Thyroid gland (tissue), 4 donors: ENCODE measurements at places on chromosomes 16 and 17.

GRCh38 chr17:75645889-75646637 lies 12.8 kb downstream of the SMIM5 start:
- DNase-seq, result peak; percentile 25

GRCh38 chr16:70158261-70158939 lies 15.2 kb upstream of the CLEC18C start:
- no peak for DNase-seq

DNA sequence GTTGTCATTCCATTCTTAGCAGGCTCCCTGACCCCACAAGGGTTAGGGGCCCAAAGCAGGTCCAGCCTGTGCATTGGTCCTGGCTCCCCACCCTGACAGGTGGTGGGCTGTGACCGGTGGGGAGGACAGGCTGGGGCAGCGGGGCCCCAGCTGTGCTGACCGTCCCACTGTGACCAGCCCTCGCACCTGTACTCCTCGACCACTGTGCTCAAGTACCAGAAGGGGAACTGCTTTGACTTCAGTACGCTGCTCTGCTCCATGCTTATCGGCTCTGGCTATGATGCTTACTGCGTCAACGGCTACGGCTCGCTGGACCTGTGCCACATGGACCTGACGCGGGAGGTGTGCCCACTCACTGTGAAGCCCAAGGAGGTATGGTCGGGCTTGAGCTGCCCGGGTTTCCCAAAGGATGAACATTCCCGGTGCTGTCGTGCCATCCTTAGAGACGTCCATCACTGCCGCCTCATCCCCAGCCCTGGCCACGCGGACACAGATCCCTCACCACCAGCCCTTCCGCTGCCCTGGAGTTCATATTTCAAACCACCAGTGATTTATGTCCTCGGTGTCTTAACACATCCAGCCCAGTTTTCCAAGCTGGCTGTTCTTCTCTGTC lies 7.3 kb downstream of the DRC7 start:
- peak; percentile 48 for DNase-seq

DNA sequence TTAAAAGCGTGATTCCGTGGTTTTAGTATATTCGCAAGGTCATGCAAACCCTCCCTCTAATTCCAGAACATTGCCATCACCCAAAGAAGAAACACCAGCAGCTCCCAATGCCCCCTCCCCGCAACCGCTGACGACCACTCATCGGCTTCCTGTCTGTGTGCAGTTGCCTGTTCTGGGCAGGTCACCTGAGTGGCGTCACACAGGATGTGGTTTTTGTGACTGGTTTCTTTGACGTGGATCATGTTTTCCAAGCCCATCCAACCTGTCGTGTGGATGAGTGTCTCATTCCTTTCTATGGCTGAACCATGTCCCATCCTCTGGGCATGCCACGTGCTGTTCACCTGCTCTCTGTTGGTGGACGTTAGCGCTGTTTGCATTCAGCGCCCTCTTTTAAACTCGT lies 8.2 kb upstream of the ATP2C2 start:
- no peak for DNase-seq

GRCh38 chr16:63461248-63461841 lies 1425.1 kb upstream of the CDH8 start:
- DNase-seq, result peak; percentile 12

DNA sequence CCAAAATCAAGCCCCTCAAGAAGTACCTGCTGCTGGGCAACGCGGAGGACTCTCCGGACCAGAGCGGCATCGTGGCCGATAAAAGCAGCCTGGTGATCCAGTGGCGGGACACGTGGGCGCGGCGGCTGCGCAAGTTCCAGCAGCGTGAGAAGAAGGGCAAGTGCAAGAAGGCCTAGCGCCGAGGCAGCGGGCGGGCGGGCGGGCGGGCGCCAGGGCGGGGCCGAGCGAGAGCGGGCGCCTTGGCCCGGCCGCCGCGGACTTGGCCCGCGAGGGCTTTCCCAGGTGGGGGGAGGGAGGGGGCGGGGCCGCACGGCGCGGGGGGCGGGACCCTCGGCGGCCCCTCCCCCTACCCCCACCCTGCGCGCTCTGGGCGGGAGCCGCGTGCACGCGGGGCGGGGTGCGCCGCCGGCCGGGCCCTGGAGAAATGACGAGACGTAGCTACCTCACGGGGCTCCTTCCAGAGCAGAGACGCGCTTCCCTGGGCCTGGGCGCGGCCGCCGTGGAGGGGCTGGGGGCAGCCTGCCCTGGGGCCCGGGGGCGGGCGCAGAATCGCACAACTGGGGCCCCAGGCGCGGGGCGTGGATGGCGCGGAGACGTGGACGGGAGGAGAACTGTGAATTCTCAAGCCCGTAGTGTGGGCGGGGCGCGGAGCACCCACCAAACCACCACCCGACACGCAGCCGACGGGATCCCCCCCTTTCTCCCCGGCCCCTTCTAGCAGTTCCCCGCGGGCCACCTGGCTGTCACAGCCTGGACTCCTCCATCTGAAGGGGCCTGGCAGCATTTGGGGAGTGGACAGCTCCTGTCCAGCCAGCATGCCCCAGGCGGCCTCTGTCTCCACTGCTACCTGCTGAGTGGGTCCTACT lies 218.7 kb downstream of the NTN1 start:
- peak; percentile 77 for DNase-seq

- no peak for DNase-seq
Observed at GRCh38 chr16:81357711-81358260, 43.0 kb downstream of the GAN start.
